ENCODE measurements at places on chromosomes 13 and 19. TPM values are rescaled to one million over a fixed set of nuclear protein-coding genes. Genes with fewer than 3 reads are reported as not detected.

DNA sequence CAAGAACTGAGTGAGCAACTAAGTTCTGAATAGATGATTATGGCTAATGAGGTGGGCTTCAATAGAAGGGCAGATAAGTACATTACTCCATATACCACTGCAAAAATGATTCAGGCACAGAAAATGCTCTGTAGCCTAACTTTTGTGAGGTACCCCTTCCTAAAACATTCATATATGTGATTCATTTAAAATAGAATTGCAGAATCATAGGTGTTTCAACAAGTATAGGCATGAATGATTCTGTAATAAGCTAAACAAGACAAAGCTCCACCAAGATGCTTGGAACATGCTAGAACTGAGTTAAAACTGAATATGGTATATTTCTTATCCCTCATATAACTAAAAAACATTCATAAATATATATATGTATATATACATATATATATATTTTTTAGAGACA lies 12.1 kb downstream of the KBTBD7 start:
- no peaks in the 10 kb centered on the region for H3K4me1 ChIP-seq
- H3K36me3 ChIP-seq: no peaks in the 10 kb centered on the region
- no peaks in the 10 kb centered on the region for H3K27me3 ChIP-seq

DNA sequence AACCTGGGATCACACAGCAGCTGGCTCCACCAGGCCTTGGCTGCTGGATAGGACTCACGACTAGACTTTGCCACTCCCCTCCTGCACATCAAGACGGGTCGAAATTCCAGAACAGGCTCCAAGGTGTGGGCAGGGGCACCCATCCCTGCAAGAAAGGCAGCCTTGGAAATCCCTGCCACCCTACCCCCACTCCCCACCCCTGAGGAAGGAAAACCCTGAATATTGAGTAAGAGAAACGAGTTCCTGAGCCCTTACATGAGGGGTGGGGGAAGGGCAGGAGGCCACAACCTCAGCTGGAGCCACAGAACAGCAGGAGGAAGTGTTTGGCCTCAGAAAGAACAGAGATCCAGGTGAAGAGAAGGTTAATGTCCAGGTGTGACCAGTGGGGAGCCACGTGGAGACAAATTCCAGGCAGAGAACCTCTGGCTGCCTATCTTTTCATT lies 20.1 kb downstream of the DEDD2 start:
- H3K4me3 ChIP-seq: no peak overlapping the region
- DNase-seq: no peak
- H3K4me1 ChIP-seq: no peaks in the 10 kb centered on the region
- no peaks in the 10 kb centered on the region for H3K27me3 ChIP-seq
- H3K27ac ChIP-seq: no peak overlapping the region

DNA sequence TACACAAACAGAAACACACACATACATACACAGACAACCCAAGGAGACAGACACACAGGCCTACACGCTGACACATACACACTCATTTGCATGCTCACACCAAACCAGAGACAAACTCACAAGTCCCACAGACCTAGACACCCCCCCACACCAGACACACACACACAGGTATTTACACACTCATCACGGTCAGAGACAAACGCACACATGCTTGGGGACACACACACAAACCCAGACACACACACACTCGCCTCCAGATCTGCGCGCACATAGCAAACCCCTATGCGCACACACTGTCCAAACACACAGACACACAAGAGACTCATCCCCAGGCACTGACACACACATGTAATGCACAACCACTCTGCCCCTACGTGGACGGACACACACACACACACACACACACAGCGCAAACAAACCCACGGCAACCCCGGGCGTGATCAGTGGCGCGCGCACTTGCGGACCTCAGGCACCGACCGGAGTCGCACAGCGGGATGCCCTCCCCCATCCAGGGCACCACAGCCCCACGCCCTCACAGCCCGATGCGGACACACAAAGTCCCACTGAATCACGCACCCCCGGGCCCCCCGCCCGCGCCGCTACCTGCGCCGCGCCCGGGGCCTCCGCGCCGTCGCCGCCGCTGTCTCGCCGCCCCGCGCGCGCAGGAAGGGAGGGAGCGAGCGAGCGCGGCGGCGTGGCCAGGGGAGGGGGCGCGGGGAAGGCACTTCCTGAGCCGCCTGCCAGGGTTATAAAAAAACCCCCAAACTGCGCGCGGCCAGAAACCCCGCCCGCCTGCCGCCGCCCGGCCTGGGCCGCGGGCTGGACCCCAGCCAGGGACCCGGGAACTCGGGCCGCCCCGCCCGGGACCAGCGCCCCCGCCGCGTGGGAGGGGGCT lies at the start of gene ADAMTS10:
Gene ADAMTS10, minus strand, starts transcription at position 675 of the 895 bp plus-strand sequence. CDS start 5,005 bp downstream, outside the sequence.
- peak within 1 kb of the TSS; percentile 79 for H3K27ac ChIP-seq
- no peaks in the 10 kb centered on the region for H3K27me3 ChIP-seq
- H3K4me1 ChIP-seq: peaks cover 12% of the 10 kb centered on the region
- H3K4me3 ChIP-seq: peak within 1 kb of the TSS; percentile 42

DNA sequence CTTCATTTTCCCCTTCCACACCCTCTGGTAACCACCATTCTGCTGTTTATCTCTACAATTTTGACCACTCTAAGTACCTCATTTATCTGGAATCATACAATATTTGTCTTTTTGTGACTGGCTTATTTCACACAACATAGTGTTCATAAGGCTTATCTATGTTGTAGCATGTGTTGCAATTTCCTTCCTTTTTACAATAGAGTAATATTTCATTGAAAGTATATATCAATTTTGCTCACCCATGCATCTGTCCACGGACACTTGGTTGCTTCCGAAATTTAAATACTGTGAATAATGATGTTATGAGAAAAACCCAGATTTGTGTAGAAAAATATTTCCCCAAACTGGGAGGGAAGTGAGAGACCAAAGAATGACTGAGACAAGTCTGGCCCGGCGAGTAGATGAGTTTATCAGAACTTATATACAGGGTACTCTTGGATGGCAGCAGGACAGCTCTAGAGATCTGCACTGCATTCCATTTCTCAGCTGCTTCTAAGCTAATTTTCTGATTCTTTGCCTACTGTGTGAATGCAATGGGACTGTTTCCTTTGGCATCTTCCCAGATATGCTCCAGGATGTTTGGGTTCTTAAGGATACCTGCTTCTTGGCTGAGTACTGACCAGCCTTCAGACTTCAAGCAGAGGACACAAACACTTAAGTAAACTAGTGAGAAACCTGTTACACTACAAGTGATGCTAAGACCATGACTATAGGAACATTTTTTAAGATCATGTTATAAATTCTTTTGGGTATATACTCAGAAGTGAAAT lies 834.0 kb upstream of the PCDH9 start:
- H3K36me3 ChIP-seq: no peaks in the 10 kb centered on the region
- no peak overlapping the region for H3K4me3 ChIP-seq
- H3K4me1 ChIP-seq: no peaks in the 10 kb centered on the region

GRCh38 chr19:46721269-46722003 lies 4.5 kb upstream of the PRKD2 start:
- H3K27ac ChIP-seq: no peak overlapping the region
- DNase-seq: no peak
- H3K4me3 ChIP-seq: no peak overlapping the region
- H3K27me3 ChIP-seq: no peaks in the 10 kb centered on the region

Gene PRODH2
- not detected for total RNA-seq

DNA sequence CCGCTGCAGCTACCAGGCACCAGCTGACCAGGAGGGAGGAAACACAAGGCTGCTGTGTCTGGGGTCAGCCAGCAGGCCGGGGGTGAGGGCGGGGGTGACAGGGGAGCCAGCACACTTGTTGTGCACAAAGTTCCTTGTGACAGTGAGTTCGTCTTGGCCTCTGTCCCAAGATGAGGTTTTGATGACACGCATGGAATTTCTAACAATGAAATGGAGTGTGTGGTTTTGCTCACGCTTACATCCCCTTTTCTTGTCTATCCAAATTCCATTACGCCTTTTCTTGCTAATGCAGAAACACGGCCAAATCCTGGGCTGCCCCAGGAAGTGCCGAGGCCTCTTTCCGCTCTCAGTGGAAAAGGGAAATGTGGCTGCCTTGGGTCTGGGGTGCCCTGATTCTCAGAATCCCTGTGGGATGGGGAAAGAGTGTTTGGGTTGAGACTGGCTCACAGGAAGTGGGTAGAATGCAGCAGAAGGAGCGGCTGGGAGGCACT lies 73.8 kb downstream of the GADD45B start:
- peak overlapping the region; percentile 79 for H3K27ac ChIP-seq
- H3K4me1 ChIP-seq: peaks cover 35% of the 10 kb centered on the region
- no peak for DNase-seq
- no peaks in the 10 kb centered on the region for H3K36me3 ChIP-seq
- H3K27me3 ChIP-seq: no peaks in the 10 kb centered on the region

All from Panc1 (cell line).